ENCODE measurements at places on chromosomes 13 and 19. TPM values are rescaled to one million over a fixed set of nuclear protein-coding genes. Genes with fewer than 3 reads are reported as not detected.

DNA sequence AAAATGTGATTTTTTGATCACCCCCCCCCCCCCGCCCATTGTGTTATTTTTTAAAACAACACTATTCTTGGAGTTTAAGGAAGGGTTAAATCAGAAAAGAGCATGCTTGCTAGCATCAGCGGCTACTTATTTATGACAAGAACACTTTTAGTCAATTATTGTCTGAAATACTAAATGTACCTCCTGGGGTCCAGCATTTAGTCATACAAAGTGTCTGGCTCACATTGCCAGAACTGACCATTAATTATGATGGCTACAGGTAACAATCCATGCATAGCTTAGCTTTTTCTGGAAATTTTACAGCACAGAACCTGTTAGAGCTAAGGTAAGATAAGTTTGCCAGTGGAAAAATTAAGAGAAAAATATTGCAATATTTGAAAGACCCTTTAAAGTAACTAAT lies 90.1 kb downstream of the PCDH9 start:
- no peak for DNase-seq

DNA sequence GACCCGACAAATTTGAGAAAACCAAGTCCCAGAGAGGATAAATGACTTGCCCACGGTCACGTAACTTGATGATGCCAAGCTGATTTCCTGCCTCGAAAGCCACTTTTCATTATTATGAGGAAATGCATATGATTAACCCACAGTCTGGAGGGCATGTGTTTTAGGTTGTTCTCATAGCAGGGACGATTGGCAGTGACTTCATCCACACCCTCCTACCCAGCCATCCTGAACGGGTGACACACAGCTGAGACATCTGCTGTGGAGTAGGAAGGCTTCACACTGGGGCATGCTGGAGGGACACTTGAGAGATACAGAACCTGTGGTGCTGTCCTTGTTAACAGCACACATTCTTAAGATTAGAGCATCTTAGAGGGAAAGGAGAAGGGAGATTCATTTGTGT lies 65.4 kb upstream of the WDFY2 start:
- peak; percentile 30 for DNase-seq

GRCh38 chr13:72521940-72522661 lies 205.3 kb downstream of the MZT1 start:
- DNase-seq = no peak

DNA sequence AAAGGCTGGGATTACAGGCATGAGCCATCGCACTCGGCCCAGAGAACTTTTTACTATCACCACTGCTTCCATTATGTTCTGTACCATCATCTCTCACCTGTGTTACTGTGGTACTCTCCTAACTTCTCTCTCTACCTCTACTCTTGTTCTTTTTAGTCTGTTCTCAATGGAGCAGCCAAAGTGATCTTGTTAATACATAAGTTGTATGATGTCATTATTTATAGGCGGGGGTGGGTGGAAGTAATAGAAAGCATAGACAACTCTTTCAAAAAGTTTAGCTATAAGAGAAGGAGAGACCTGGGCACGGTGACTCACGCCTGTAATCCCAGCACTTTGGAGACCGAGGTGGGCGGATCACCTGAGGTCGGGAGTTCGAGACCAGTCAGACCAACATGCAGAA lies 3.0 kb downstream of the ZNF570 start:
- DNase-seq = no peak

DNA sequence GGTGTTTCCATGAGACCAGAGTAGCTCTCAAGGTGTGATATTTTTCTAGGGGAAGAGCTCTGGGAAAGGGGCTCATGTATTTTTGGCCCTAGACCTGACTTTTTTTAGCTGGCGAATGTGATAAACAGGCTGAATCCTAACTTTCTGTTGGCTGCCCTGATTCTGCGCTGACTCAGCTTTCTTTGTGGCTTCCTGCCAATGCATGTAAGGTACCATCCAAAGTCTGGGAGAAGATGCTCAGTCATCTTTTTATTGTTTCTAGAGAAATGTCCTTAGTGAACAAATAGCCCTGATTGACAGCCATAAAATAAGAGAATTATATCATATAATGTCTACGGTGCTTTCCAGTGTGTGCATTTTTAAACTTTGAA lies 113.6 kb upstream of the MBNL2 start:
- DNase-seq = no peak

- peak; percentile 93 for DNase-seq
These were observed 7.3 kb downstream of the MRPL4 start for GRCh38 chr19:10259162-10259905.

- no peak for DNase-seq
These were observed 112.2 kb downstream of the IER2 start for GRCh38 chr19:13262450-13262849.

DNA sequence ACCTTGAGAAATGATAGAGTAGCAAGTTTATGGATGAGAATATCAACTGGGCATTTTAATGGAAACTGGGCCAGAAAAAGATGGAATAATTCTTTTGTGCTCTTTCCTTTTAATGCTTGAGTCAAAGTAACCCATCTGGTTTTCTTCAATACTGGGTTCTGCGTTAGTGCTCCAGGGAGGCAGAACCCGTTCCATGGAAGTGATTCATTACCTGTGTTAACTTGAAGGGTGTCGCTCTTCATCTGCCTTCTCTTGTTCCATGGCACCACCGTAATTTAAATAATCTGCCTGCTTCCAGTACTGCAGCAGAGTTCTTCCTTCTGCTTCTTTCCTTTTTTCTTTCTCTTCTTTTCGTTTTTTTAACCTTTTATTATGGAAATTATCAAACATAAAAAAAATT lies 14.7 kb upstream of the USP12 start:
- DNase-seq = no peak

DNA sequence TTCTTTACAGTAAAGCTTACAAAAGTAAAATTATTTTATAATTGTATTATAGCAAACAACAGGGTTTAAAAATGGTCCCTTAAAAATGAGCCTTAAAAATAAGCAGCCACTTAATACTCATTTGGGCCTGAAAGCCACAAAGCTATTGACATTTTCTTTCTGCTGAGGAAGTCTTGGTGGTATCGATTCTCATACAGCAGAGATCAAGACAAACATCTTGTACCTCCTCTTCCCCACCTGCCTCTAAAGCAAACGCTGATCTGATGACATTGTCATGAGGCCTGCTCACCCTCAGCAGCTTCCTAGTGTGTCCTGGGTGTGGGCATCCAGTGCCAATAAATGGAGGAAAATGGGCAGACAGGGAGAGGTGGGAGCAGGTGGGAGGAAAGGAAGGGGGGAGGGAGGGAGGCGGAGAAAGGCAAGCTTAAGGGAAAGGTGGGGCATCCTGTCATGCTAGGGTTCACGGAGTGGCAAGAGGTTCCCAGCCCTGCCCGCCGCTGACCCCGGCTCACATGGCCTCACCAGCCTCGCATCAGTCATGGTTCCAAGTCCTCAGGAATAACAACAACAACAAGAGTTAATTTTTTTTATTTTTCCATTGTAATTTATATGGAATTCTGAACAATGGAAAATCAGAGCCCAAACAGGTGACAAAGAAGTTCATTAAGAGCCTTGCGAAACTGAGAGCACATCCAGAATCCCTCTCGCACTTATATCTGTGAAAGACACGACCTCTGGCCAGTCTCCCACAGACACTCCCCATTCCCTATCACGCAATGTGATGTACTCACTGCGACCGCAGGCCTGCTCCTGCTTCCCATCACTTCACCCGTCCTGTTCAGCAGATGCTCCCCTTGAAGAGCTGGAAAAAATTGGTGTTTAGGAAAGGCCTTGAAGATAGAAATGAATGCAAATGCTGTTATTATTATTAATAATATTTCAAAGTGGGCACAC lies 15.1 kb upstream of the ATP11A start:
- DNase-seq = no peak

DNA sequence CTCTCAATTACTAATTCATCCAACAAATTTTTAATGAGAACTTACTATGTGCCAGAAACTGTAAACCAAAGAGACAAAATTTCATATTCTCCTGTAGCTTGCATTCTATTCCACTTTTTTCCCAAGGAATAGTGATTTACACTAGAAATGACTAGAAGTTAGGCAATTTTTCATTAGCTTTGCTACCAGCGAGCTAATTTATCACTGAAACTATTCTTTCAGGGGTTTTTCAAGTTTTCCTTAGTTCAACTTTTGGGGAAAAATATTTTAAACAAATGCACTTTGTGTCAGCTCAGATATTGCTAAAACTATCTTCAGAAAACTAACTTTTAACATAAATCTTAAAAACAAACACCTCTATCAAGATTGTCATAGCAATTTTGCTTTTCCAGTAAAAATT lies 5.4 kb downstream of the TNFRSF19 start:
- no peak for DNase-seq

- no peak for DNase-seq
These were observed 77.9 kb downstream of the PTPRS start for GRCh38 chr19:5262721-5263120.

- no peak for DNase-seq
These were observed 21.9 kb downstream of the CDC16 start for GRCh38 chr13:114256547-114256946.

GRCh38 chr19:7643031-7643415 lies 6.1 kb downstream of the STXBP2 start:
- no peak for DNase-seq

- peak; percentile 68 for DNase-seq
These were observed 15.1 kb upstream of the CEACAM4 start for GRCh38 chr19:41641879-41642485.

GRCh38 chr19:50768277-50768676 lies 2.0 kb upstream of the GPR32 start:
- DNase-seq = no peak

DNA sequence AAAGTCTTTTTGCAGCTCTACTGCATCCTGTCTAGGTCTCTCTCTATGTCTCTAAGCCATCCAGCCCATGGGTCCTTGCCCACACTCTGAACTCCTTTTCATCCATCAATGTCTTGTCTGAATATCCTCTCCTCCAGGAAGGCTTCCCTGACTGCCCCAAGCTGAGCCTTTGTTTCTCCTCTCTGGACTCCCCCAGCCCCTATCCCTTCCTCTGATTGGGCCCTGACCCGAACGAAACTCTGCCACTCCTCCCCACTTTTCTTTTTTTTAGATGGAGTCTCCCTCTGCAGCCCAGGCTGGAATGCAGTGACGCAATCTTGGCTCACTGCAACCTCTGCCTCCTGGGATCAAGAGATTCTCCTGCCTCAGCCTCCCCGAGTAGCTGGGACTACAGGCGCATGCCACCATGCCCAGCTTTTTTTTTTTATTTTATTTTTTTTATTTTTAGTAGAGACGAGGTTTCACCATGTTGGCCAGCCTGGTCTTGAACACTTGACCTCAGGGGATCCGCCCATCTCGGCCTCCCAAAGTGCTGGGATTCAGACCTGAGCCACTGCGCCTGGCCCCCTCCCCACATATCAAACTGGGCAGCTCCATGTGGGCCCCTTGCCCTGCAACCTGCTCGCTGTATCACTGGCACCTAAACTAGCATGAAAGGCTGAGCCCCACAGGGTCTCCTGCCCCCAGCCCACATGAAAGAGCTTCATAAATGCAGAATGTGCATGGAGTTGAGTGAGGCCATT lies 870 bp upstream of the UNC13A start:
- DNase-seq = no peak

GRCh38 chr13:113299951-113300350 lies 2.9 kb downstream of the LAMP1 start:
- no peak for DNase-seq

DNA sequence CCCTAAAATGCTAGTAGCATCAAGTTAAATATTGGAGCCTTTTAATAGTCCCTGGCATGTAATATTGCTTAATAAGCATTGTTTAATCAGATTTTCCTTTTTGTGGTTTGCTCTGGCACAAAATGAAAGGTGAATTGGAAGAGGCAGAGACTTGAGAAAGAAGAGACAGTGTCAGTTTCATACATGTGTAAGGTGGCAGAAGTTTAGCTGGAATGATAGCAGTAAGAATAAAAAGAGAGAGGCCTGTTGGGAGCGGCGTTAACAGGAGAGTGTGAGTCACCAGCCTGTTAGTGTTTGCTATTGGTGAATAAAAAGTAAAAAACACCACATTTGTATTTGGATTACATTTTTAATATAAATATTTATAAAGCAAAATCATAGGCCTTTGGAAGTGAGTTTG lies 145.3 kb downstream of the PDS5B start:
- DNase-seq = no peak

- DNase-seq = no peak
These were observed 524.1 kb downstream of the GPC6 start for GRCh38 chr13:93750676-93751075.

TRPC4 gene
- total RNA-seq = not detected

IRF3 gene
- total RNA-seq = 141 TPM

LRCH1 gene
- total RNA-seq = 18.4 TPM

TMEM238 gene
- total RNA-seq = 7.5 TPM

CGB8 gene
- not detected for total RNA-seq

USHBP1 gene
- 0.46 TPM for total RNA-seq

PCDH9 gene
- total RNA-seq = 0.12 TPM

CEACAM6 gene
- total RNA-seq = not detected

ZNF600 gene
- 14.1 TPM for total RNA-seq

SYCN gene
- total RNA-seq = not detected

CBY2 gene
- not detected for total RNA-seq

ZNF100 gene
- 25.4 TPM for total RNA-seq

ECSIT gene
- total RNA-seq = 44.0 TPM

SLC17A7 gene
- total RNA-seq = 0.74 TPM

ITGBL1 gene
- not detected for total RNA-seq

PSPC1 gene
- 52.7 TPM for total RNA-seq

ANKLE1 gene
- total RNA-seq = 8.9 TPM

CCDC106 gene
- 13.8 TPM for total RNA-seq

FBXO17 gene
- total RNA-seq = not detected

SIRT6 gene
- total RNA-seq = 45.9 TPM

KBTBD6 gene
- total RNA-seq = 3.9 TPM

IGFL1 gene
- not detected for total RNA-seq

COX6B2 gene
- total RNA-seq = 7.4 TPM

TNFRSF19 gene
- total RNA-seq = 0.07 TPM
